ENCODE measurements at places on chromosomes 13 and 19. TPM values are rescaled to one million over a fixed set of nuclear protein-coding genes. Genes with fewer than 3 reads are reported as not detected.
A peak's percentile ranks its signal among the peaks of the same experiment; 100 is the strongest.

Gene PLIN5
- total RNA-seq: 15.4 TPM

Gene RFPL4AL1
- total RNA-seq: not detected

Gene TMEM91
- 29.2 TPM for total RNA-seq

- H3K27me3 ChIP-seq: no peaks in the 10 kb centered on the region
- no peaks in the 10 kb centered on the region for H3K36me3 ChIP-seq
- no peak overlapping the region for H3K27ac ChIP-seq
These were observed 25.4 kb upstream of the ZMYM5 start for GRCh38 chr13:19888799-19889198.

- H3K4me1 ChIP-seq: no peaks in the 10 kb centered on the region
- no peak overlapping the region for H3K4me3 ChIP-seq
- H3K27me3 ChIP-seq: no peaks in the 10 kb centered on the region
- no peak overlapping the region for H3K27ac ChIP-seq
- no peak for DNase-seq
These were observed 93.4 kb upstream of the CACNA1A start for GRCh38 chr19:13599681-13600080.

GRCh38 chr19:14479975-14480699 is 5.0 kb upstream of the PTGER1 start:
- no peak overlapping the region for H3K4me3 ChIP-seq
- H3K4me1 ChIP-seq: peaks cover 5% of the 10 kb centered on the region
- peaks cover 5% of the 10 kb centered on the region for H3K36me3 ChIP-seq
- no peaks in the 10 kb centered on the region for H3K27me3 ChIP-seq
- H3K27ac ChIP-seq: no peak overlapping the region

DNA sequence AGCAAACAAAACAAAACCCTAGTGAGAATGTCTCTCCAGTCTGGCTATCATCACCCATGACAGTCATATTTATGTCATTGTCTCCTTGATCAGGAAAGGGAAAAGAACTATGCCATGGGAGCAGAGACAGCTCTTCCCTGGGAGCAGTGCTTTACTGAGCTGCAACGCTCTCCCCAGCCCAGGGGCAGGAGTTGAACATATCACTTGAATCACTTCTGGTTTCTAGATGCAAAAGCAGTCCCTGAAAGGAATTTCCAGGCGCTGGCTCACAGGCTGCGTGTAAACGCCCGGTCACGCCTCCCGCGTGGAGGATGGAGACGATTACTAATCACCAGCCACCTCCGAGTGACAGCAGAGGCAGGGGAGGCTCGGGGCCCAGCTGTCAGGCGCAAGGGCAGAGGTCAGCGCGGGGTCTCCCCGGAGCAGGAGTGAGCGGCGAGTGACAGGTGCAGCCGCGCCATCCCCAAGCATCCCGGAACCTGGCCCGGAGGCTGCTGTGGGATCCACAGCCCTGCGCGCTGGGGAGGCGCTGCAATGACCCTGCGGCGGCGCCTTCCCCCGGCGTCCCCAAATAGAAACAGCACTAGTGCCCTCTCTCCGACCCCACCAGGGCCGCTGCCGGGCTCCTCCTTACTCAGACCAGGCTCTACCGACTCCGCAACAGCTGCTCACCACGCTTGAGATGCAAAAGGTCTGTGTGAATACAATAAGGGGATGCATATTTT is 23.5 kb upstream of the DCLK1 start:
- no peak overlapping the region for H3K4me3 ChIP-seq
- H3K27ac ChIP-seq: no peak overlapping the region
- no peaks in the 10 kb centered on the region for H3K4me1 ChIP-seq
- DNase-seq: no peak

DNA sequence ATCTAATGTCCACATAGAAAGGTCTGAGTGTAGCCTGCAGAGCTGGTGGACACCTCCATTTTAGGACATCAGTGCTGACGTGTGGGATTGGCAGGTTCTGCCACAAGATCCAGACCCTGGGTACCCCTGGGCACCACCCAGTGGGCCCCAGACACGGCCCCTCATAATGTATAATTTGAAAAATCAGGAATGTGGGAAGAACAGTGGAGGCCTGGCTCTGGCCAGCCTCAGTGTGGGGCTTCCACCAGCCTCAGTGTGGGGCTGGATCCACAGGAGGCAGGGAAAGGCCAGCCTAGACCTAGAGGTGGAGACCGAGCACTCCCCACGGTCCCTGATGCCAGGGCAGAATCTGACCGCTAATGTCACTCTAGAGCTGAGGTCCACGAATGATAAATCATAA is 150.7 kb upstream of the SOX1 start:
- no peaks in the 10 kb centered on the region for H3K36me3 ChIP-seq
- H3K27me3 ChIP-seq: peaks cover 33% of the 10 kb centered on the region
- no peak for DNase-seq
- H3K27ac ChIP-seq: no peak overlapping the region
- no peaks in the 10 kb centered on the region for H3K4me1 ChIP-seq

DNA sequence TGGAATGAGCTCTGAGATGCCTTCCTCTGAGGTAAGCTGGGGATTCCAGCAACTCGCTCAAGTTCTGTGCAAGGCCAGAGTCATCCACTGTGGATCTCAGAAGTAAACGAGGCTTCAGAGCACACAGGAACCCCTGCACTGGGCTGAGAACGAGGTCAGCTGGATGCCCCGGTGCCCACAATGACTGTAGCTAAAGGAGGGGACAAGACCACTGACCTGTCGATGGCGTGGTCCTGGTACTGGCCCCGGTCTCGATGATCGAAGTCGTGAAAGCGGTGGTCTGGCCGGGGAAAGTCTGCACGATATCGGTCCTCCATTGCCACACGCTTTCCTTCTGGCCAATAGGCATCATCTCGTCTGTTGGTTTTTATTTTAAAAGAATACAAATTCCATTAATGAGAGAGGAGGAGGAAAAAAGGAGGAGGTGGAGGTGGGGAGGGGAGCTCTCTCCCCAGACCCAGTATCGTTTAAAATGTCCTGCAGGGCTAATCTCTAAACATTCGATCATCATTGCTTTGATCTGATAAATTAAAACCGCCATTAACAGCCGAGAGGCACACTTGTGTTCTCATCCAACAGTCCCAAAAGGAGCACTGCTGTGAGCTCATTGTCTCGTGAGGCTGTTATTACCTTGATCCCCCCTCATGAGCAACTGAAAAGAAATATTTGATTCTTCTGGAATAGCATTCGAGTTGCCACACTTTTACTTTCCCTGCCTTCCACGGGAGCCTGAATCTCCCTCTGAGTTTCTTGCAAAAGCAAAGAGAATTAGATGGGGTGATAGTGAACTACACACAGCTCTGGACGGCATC is 25.0 kb upstream of the TINCR start:
- no peak overlapping the region for H3K4me3 ChIP-seq
- H3K27me3 ChIP-seq: no peaks in the 10 kb centered on the region
- peaks cover 36% of the 10 kb centered on the region for H3K36me3 ChIP-seq
- H3K4me1 ChIP-seq: no peaks in the 10 kb centered on the region
- no peak for DNase-seq
- H3K27ac ChIP-seq: no peak overlapping the region

DNA sequence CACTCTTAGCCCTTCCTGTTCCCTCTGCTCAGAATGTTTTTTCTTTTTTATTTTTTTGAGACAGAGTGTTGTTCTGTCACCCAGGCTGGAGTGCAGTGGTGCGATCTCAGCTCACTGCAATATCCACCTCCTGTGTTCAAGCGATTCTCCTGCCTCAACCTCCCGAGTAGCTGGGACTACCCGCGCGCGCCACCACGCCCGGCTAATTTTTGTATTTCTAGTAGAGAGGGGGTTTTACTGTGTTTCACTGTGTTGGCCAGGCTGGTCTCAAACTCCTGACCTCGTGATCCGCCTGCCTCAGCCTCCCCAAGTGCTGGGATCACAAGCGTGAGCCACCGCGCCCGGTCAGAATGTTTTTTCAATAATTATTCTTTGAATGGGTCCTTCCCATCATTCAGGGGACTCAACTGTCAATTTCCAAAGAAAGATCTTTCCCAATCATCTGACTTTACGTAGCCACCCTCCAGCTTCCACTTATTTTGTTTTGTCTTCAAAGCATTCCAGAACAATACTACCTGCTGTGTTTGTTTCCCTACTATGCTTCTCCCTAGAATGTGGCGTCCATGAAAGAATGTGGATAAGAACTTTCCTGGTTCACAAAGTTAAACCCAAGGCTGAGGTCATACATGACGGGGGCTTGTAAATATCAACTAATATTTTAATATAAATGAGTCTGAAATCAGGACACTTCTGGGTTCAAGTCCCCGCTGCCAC is 1.2 kb downstream of the NDUFA7 start:
- DNase-seq: no peak
- no peaks in the 10 kb centered on the region for H3K4me1 ChIP-seq
- H3K27me3 ChIP-seq: no peaks in the 10 kb centered on the region
- H3K4me3 ChIP-seq: peak overlapping the region; percentile 88
- peak overlapping the region; percentile 92 for H3K27ac ChIP-seq
- H3K36me3 ChIP-seq: no peaks in the 10 kb centered on the region

- DNase-seq: no peak
- H3K27ac ChIP-seq: peak overlapping the region; percentile 29
- H3K36me3 ChIP-seq: peaks cover 12% of the 10 kb centered on the region
- H3K27me3 ChIP-seq: no peaks in the 10 kb centered on the region
These were observed 3.0 kb upstream of the AKAP8L start for GRCh38 chr19:15421721-15422260.

DNA sequence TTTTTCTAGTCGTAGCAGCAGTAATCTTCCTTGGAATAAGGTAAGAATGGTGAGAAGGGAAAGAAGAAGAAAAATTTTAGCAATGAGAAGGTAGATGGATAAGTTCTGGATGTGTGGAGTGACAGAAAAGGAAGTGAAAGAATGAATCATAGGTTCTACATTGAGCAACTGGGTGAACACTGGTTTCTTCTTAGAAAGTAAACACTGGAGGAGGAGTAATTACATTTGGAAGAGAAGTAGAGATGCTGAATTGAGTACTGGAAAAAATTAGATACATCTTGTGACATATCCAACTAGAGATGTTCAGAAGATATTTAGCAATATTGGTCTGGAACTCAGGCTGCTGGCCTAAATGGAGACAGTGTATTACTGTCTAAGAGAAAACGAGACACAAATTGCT is 148.5 kb downstream of the GPC5 start:
- no peak overlapping the region for H3K27ac ChIP-seq
- no peaks in the 10 kb centered on the region for H3K27me3 ChIP-seq
- no peaks in the 10 kb centered on the region for H3K4me1 ChIP-seq
- DNase-seq: no peak

DNA sequence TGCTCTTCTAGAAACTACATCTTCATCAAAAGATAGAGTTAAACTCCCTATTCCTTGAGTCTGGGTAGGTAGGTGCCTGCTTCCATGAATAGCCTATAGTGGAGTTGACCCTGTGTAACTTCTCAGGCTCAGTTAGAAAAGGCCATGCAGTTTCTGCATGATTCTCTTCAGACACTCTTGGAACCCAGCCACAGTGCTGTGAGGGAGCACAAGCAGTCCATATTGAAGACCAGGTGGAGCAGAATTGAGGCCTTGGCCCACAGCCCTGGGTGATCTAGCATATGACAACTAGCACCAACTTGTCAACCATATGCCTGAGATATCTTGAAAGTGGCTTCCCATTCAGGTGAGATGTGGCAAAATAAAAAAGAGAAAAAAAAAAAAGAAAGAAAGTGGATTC is 10.3 kb upstream of the PAN3 start:
- no peak overlapping the region for H3K27ac ChIP-seq
- no peak overlapping the region for H3K4me3 ChIP-seq
- H3K36me3 ChIP-seq: no peaks in the 10 kb centered on the region
- H3K27me3 ChIP-seq: no peaks in the 10 kb centered on the region

DNA sequence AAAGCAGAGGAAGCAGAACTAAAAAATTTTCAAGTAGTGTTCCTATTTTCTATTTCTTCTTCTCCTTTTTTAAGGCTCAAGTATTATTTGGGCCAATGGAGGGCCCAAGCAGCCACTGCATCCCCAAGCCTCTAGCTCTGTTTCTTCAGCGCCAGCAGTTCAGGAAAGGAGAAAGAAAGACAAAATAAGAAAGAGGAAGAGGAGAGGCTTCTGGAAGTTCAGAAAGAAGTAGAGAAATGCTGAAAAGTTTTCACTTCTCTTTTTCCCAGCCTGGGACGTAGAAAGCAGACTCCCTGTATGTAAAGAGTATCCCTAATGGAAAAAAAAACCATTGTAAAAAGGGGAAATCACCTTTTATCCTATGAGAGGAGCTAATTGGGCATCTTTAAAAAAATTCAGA is 165.5 kb upstream of the KLF12 start:
- no peak overlapping the region for H3K4me3 ChIP-seq
- H3K36me3 ChIP-seq: no peaks in the 10 kb centered on the region
- H3K4me1 ChIP-seq: no peaks in the 10 kb centered on the region
- no peak for DNase-seq
- no peak overlapping the region for H3K27ac ChIP-seq
